ENCODE measurements at places on chromosomes 2 and 18.

GRCh38 chr2:158391876-158392275, 64.7 kb downstream of the CCDC148 start:
- no peak for DNase-seq

GRCh38 chr2:219598308-219599078, 836 bp downstream of the STK11IP start:
- no peak for DNase-seq

DNA sequence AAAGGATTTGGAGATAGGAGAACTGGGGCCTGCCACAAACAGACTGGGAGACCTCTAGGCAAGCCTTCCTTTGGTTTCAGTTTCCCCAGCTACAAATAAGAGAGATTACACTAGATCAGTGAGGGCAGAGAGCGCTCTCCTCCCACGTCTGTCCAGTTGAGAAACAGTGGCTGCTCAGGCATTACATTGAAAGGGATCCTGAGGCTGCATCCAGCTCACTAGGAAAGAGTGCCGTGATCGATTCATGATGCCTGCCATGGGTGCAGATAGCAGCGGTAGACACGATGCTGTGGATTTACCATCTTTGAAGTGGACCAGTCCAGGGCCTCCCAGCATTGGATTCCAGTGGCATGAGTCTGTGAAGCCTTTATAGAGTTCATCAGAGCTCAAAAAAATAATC, 62.6 kb downstream of the EN1 start:
- no peak for DNase-seq

DNA sequence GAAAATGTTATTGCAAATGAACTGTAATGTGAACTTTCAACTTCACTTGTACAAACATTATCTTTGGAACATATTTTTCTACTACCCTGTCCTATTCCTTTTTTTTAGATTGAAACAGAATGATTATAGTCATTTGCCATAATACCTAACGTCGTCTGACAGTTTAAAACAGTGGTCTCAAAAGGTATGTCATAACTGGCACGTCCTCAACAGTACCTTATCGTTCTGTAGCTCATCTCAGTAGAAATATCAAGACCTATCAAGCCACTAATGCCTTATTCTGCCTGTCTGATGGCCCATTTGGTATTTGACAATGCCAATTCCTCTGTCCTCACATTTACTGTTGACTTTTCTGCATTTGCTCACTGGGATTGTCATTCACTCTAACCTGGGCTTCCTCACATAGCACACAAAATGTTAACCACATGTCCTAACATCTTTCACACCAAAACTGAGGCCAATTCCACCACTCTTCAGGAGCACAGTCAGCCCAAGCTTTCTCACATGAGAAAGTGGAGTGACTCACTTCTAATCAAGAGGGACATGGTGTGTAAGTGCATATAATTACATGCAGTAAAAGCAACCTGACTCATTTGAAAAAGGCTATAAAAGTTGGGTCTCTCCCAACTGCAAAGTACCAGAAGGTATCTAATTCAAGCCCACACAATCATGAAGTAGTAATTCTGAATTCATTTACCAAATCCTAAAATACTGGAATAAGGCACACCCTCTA, 34.8 kb downstream of the DNER start:
- no peak for DNase-seq

DNA sequence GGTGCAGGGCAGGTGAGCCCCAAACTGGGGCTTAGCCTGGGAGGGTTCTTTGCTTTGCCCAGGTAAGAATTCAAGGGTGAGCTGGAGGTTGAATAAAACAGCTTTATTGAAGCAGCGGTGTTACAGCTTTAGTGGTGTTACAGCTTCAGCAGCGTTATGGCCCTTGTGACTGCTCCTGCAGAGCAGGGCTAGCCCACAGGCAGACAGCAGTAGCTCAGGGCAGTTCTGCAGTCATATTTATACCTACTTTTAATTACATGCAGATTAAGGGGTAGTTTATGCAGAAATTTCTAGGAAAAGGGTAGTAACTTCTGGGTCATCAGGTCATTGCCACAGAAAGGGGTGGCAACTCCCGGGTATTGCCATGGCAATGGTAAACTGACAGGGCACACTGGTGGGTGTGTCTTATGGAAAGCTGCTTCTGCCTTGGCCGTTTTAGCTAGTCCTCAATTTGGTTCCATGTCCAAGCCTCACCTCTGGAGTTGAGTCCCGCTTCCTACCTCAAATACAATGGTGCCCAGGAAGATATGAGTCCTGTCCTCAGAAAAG, 78.2 kb downstream of the THNSL2 start:
- DNase-seq = no peak

DNA sequence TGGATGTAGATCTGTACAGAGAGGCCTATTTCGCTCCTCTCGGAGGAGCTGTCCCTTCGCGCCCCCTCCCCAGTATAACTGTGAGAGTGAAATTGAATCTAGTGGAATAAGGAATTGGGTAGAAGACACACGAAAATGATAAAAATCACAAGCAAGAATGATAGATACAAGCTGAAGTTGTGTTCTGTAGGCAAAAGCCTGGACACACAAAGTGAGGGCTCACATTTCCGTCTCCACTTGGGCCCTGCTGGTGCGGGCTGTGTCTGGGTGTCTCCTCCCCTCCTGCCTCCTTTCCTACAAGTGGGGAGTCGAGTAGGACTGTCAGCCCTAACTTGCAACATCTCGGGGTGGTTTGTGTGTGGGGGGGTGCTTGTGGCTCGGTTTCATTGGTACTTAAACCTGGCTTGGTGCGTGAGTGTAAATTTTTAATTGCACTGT, 457 bp upstream of the SP9 start:
- no peak for DNase-seq

- no peak for DNase-seq
Observed at GRCh38 chr18:27645929-27646328, 460.8 kb upstream of the CHST9 start.

- no peak for DNase-seq
Observed at GRCh38 chr2:157480182-157480961, 36.5 kb upstream of the CYTIP start.

- DNase-seq = peak; percentile 72
Observed at GRCh38 chr2:196176142-196176738, 4.9 kb upstream of the STK17B start.

GRCh38 chr2:45889053-45889452, 237.6 kb downstream of the PRKCE start:
- DNase-seq = peak; percentile 7

GRCh38 chr18:62524440-62525200, 1.8 kb downstream of the ZCCHC2 start:
- peak; percentile 23 for DNase-seq

GRCh38 chr2:10868465-10869314, 43.0 kb upstream of the KCNF1 start:
- no peak for DNase-seq

GRCh38 chr18:42914476-42914875, 201.0 kb downstream of the RIT2 start:
- DNase-seq = no peak

- no peak for DNase-seq
Observed at GRCh38 chr18:79404567-79404910, 8.8 kb downstream of the NFATC1 start.

DNA sequence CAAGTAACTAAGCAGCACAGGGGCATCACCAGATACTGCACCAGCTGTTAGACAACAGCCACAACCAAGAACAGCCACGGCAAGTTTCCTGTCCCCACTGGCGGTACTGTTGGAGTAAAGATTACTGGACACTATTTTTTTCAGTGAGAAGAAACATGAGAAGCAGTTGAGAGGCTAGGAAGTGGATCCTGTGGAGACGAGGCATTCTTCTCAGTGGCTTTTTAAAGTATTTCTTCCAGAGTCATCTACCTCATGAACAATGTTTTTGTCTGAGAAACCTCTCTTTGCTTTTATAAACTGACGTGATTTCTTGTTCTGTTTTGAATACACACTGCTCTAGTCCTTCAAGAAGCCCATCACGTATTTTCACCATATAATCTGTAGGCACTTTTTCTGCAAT, 18.8 kb downstream of the TM4SF20 start:
- DNase-seq = no peak

Data from stimulated activated CD8-positive, alpha-beta memory T cell treated with anti-CD3 and anti-CD28 coated beads, Interleukin-2, amount 100 ng/mL, for 1 hour (primary cell).